Suprapubic skin (tissue), 4 donors: ENCODE measurements at places on chromosomes 6 and 20.

DNA sequence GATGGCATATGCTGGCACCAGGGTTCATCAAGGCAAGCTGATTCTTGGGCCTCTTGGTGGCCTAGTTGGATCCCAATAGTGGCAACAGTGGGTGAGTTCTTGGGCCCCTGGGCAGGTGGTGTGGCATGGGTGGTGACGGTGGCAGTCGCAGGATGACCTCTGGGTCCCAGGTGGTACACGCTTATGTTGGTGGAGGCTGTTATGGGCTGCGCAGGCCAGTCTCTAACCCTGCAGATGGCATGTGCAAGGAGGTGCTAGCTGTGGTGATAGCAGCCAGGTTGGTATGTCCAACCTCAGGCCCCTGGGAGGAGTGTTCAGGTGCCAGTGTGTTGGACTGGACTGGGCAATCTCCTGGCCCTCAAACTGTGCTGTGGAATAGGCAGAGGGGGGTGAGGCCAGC lies 46.2 kb downstream of the CYB5R4 start:
- no peak for DNase-seq

DNA sequence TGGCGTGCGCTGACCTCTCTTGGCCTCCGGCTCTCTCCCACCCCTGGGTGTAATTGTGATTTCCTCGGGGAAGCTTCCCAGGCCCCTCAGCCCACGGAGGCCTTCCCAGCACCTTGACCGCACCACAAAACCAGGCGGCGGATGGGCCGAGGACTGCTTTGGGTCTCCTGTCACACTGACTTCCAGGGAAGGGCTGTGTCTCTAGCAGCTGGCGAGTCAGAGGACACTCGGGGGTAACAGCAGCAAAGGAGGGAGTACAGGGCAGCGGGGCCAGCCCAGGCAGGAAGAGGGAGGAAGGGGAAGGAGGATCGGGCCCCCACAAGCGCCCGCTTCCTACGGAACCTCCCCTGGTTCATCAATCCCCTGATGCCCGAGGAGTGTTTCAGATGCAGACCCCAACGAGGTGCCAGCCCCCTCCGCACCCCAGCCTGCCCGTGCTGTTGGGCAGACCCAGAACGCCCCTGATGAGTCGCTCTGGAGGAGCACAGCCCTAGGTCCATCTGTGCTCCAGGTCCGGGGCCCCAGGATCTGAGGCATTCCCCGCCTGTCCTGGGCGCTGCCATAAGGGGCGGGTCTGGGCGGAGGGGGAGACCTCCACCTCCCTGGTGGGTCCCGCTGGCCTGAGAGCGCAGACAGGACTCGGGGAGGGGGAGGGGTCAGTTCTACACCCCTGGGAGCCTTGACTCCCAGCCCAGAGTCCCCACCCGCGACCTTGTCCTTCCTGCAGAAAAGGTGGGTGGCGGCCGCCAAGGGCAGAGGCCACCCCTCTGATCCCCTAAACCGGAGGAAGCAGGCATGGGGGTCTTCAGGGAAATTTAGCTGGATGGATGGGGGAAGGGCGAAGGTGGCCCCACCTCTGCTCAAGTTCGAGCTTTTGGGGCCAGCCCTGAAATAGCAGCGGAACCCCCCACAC lies 956 bp downstream of the CHRNA4 start:
- DNase-seq, result no peak

GRCh38 chr6:129183187-129183591 lies 300.3 kb downstream of the LAMA2 start:
- no peak for DNase-seq

GRCh38 chr20:15191082-15191723 lies 853.8 kb upstream of the FLRT3 start:
- DNase-seq, result no peak

DNA sequence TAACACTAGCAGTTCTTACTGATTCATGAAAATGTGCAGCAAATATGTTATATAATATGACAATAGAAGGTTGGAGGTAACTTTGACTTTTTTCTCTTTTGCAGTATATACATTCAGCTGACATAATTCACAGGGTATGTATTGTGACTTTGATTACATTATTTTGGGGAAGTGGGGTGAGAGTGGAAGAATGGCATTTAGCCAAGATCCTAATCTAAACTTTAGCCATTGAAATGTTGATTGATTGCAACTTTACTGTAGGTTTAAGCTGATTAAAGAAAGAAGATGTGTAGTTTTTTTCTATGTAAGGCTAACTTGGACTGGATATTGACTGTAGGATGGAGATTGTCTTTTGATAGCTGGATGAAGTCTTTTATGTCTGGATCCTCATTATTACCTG lies 46.0 kb downstream of the MAPK14 start:
- DNase-seq, result no peak

DNA sequence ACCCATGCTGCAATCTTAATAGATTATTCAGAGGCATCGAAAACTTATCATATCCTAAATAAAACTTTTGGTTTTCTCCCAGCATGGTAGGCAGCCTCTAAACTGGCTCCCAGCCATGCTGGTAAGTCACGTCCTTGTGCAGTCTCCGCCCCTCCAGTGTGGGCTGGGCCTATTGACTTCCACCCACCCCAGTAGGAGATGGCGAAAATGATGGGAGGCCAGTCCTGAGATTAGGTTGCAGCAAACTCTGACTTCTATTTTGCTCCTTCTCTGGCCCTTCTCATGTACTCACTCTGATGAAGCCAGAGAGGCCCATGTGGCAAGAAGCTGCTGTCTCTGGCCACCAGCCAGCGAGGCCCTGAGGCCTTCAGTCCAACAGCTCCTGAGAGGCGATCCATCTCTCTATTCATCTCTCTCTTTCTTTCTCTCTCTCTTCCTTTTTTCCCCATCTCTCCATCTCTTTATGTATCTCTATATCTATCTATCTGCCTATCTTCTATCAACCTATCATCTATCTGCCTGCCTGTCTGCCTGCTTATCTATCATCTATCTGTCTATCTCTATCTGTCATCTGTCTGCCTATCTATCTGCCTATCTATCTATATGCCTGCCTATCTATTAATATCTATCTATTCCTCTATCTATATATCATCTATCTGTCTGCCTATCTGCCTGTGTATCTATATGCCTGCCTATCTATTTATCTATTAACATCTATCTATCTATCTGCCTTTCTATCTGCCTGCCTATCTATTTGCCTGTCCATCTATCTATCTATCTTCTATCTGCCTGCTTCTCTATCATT lies 52.7 kb upstream of the STX16 start:
- no peak for DNase-seq

GRCh38 chr6:1865585-1865984 lies 255.9 kb downstream of the FOXC1 start:
- no peak for DNase-seq

- DNase-seq, result no peak
Observed at GRCh38 chr6:43992783-43993644, 134.2 kb downstream of the MRPL14 start.

DNA sequence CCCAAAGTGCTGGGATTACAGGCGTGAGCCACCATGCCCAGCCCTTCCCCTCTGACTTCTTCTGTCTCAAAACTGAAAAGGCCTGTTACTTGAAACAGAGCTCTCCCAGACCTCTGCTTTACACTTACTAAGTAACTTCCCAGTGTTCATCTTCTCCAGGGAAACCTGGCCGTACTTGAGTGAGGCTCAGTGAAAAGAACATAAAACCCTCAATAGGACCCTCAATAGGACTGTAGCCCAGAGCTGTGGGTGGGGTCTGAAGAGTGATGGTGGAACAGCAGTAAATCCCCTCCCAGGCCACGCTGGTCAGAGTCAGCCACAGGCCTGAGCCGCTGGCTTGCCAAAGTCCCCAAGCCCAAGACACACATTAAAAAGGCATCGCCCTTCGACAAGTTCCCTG lies 145.4 kb downstream of the NFATC2 start:
- no peak for DNase-seq

- no peak for DNase-seq
Observed at GRCh38 chr6:154715446-154715845, 17.8 kb upstream of the SCAF8 start.

DNA sequence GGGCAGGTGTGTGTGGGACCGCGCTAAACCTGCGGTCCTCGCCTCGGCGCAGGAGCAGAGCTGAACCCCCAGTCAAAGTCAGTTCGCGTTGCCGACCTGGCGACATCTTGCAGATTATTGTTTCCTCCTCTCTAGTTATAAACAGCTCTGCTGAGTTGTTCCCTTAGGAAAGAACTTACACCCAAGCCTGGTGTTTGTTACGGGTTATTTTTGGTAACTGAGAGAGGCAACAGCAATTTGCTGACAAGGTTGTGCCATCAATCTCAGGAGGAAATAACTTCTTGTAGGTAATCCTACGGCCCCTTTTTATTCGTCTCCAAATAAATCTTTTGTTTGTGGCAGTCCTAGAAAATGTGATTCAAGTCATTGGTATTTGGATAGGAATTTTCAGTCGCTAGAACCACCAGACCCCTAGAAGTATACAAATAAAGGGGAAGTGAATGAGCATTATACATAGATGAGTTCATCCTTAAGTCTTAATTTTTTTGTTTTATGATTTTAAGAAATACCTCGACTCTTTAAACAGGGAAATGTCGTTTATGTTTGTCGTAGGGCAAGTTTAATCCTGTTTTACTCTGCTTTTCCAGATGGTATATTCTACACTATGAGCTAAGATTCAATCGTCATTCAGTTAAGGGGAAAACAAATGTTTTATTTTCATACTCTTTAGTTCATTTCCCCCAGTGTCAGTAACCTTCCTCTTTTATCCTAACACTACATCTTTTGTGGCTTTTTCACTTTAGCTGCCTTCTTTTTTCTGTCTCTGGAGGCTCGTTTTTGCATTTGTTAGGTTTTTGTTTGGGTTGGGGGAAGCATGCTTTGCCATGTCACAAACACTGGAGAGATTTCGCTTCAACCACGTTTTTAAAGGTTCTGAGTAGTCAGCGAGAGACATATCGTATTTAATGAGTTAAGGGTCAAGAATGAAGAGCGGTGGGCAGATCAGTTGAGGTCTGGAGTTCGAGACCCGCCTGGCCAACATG lies 1.2 kb downstream of the PM20D2 start:
- DNase-seq, result no peak

DNA sequence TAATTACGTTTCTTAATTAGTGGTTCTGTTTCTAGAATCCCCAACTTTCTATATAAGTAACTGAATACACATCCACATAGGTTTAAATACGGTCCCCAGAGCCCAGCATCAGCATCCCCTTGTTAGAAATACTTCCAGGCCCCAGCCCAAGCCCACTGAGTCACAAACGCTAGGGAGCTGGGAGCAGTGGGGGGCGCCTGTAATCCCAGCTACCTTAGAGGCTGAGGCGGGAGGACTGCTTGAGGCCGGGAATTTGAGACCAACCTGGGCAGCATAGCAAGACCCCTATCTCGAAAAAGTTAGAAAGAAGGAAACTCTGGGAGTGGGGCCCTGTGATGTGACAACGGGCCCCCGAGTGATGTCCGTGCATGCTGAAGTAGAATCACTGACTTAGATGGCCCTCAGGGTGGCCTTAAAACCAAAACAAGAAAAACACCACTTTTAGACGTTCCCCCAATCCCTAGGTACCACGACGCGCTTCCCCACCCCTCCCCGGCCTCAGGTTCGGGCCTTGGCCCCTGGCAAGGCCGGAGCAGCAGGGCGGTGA lies 1.3 kb upstream of the PPP1R3G start:
- no peak for DNase-seq

- no peak for DNase-seq
Observed at GRCh38 chr6:133817460-133818047, 71.4 kb upstream of the TCF21 start.

DNA sequence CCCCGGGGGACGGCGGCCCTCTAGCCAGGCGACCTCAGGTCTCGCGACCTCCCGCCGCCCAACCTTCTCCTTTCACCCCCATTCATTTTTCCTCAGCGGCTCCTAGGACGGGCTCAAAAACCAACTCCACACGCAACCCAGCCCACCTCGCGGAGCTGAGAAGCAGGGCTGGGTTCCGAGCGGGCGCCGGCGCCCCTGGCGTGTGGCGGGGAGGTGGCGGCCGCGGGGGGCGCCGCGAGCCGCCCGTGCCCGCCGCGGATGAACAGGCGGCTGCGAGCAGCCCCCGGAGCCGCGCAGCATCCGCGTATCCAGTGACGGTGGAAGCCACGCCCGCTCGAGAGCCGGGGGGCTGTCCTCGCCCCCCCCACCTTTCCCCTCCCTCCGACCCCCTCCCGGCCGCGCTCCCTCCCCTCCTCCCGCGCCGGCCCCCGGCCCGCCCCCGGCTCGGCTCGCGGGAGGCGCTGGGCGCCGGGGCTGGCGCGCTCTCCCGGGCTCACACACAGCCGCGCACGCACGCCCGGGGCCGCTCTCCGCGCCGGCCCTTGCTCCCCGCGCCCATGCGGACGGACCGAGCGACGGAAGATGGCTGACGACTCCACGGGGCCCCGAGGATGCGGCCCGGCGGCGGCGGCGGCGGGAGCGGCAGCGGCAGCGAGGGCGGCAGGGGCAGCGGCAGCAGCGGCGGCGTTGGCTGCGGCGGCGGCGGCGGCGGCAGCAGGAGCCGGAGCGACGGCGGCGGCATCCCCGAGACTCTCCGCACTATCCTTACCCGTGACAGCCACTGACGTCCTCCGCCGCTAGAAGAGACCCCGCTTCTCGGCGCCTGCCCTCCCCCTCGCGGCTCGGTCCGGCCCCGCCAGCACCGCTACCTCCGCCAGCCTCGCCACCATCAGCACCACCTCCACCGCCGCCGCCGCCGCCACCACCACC lies at the start of gene SOBP:
Gene SOBP (plus strand): TSS at position 482 of the 930 bp plus-strand sequence. CDS start 500 bp downstream, outside the sequence.
- DNase-seq, result no peak

- DNase-seq, result no peak
Observed at GRCh38 chr6:56595490-56596122, 47.1 kb downstream of the DST start.
